CD4-positive, alpha-beta T cell treated with Interleukin-6 at 100 ng/mL for 8 hours (primary cell): ENCODE measurements at places on chromosomes 5 and 9.

- no peak for DNase-seq
These were observed 57.3 kb upstream of the CACNA1B start for GRCh38 chr9:137820161-137820855.

GRCh38 chr9:125983681-125984080 lies 236.5 kb downstream of the PBX3 start:
- no peak for DNase-seq

DNA sequence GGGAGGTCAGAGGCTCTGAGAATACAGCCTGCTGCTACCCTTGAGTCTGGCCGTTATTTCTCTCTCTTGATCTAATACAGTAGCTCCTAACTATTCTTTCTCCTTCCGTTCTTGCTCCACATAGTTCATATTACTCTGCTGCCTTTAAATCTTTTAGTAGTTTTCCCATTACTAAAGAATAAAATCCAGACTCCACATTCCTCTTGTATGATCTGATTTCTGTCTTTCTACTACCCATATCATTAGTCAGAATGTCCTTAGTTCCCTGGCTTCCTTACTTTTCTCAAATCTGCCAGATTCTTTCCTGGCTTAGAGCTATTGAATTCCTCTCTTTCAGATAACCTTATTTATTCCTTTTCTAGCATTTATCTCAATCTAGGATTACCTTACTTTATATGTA lies 40.0 kb downstream of the MARCHF6 start:
- DNase-seq: no peak

DNA sequence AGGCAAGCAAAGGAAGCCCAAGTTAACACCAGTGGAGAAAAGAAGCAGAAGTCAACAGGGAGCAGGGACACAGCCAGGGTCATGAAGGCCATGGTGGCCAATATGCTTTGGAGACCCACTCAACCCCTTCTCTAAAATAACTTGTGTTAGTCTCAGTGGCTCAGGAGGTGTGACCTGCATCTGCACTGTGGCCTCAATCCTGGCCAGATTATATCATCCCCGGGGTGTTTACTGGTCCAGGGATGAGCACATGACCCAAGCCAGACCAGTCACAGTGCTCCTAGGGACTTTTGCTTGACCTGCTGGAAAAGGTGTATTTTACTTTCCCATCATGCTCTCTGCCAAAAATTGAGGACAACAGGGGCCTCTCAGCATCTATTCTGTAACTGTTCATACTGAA lies 105.2 kb downstream of the DPYSL3 start:
- no peak for DNase-seq

- no peak for DNase-seq
These were observed 139.1 kb upstream of the ADRA1B start for GRCh38 chr5:159777049-159777660.

DNA sequence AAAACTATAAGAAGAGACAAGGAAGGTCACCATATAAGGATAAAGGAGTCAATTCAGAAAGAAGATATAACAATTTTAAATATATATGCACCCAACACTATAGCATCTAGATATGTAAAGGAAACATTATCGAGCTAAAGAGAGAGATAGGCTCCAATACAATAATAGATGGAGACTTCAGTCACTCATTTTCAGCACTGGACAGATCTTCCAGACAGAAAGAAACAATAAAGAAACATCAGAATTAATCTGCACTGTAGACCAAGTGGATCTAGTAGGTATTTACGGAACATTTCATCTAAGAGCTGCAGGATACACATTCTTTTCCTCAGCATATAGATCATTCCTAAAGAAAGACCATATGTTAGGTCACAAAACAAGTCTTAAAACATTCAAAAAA lies 463.5 kb downstream of the KCTD16 start:
- no peak for DNase-seq

- no peak for DNase-seq
These were observed 12.1 kb upstream of the DMAC1 start for GRCh38 chr9:7811677-7812076.

DNA sequence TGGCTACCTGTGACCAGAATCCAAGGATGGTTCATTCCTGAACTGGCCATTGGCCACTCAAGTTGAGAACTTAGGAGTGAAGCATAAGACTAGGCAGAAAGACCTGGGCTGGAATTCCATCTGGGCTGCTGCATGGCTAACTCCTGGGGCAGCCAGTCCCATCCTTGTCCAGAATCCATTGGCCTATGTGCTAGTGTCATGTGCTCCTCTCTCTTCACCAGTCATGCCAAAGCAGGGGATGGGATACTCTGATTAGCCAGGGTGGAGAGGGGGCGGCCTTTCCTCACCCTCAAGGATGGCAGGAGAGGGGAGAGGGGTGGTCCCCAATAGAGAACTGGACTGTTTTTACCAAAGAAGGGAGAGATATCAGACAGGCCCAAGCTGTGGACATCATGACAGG lies 93.2 kb downstream of the ZNF618 start:
- no peak for DNase-seq

- no peak for DNase-seq
These were observed 36.6 kb upstream of the KCNMB1 start for GRCh38 chr5:170425731-170426130.

GRCh38 chr9:123138163-123138562 lies 104.7 kb downstream of the GPR21 start:
- DNase-seq: no peak

- peak; percentile 55 for DNase-seq
These were observed at the start of gene ST6GALNAC6 for GRCh38 chr9:127899128-127899943. Gene ST6GALNAC6, minus strand, starts transcription at chr9:127899603. Its CDS starts 1,622 bp downstream, at chr9:127897981.

GRCh38 chr5:147397616-147398015 lies 112.3 kb downstream of the DPYSL3 start:
- no peak for DNase-seq

DNA sequence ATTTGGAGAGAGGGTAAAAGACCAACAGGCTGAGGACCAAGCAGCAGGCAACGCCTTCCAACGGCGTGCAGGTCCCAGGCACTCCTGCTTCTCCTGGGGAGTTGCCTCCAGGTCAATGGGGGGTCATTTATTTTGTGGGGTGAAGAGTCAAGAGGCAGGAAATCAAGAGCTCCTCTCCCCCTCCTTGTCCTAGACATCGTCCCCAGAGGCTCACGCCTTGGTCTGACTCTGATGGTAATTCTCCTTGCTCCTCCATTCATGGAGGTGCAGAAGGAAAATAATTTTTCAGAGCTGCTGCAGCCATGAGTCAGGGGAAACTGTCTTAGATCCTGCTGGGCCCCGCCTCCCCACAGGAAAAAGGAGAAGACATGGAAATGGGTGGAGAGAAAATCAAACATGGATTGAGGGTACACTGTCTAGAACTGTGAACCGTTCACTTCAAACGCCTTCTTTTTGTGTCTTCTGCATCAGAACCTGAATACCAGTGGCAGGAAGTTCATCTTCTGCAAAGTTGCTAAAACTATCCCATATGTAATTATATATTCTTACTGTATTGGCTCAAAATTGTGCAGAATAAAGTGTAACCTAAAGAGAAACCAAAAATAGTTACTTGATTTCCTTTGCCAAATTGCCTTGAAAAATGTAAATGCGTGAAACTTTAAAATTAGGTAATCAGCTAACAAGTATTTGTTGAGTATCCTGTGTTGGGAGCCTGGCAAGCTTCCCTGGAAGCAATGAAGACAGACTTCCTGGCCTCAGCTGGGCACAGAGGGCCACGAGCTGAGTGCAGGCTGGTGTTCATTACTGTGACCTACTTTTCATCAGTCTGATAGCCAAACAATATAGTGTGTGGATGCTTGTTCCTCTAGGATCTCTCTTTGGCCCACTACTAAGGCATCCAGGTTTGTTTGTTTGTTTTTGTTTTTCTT lies 142.0 kb downstream of the CMYA5 start:
- DNase-seq: no peak

DNA sequence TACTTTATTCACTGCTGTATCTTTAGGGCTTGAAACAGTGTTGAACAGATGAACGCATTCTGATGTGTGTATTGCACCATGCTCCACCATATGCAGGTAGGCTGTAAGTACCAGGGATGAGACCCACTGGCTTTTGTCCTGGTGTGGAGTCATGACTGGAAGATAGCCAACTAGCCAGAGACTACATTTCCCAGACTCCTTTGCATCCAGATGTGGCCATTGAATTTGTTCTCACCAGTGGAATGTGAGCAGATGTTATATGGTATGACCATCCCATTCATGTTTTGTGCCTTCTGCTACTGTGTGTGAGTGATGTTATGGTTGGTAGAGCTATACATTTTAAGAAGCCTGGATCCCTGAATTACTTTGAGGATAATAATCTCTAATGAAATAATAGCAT lies 7.4 kb upstream of the FBXL7 start:
- DNase-seq: no peak

- no peak for DNase-seq
These were observed 139.5 kb downstream of the BARX1 start for GRCh38 chr9:93815677-93816076.

DNA sequence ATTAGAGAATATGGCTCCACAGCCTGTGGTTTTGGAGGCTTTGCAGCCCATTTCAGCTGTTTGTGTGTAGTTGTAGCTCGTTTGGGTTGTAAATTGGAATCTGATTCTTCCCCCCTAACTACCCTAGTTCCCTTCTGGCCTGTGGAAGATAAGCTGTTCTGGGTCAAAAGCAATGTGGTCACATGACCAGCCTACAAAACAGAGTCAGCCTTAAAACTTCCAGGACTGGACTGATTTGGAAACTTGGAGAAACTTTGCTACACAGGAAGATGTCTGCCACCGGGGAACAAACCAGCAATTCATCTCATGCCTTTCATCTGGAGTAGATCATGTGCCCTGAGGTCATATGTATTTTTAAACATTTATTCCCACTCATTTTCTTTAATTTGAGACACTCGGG lies 83.8 kb downstream of the DAPK1 start:
- no peak for DNase-seq

DNA sequence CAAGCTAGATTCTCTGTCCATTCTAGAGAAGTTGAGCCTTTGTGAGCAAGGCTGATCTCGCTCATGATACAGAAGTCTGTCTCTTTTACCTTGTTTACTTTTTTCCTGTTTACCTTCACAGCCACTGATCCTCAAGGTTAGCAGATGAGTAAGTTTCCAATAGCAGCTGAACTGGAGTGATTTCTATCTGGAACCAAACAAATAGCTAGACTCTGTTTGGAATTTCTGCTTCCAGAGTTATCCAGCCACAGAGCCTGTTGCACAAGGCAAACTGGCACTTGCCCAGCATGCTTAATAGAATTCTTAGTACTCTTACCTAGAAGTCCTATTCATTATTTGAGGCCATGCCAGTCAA lies 12.8 kb upstream of the PANK3 start:
- no peak for DNase-seq

DNA sequence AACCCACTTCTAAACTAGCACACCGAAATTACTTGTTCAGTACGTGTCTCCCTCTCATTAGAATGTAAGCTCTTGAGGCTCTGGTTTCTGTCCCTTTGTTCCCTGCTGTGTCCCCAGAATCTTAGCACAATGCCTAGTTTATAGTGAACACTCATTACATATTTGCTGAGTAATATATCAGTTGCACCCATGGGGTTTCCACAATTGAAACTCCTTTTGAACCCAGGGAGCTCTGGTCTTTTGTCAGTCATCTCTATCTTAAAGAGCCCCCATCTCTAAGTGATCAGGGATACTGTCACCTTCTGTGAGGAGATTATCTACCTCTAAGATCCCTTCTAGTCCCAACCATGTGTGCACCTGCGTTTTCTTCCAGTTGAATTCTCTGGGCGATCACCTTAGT lies 12.8 kb downstream of the CAMK4 start:
- DNase-seq: no peak

DNA sequence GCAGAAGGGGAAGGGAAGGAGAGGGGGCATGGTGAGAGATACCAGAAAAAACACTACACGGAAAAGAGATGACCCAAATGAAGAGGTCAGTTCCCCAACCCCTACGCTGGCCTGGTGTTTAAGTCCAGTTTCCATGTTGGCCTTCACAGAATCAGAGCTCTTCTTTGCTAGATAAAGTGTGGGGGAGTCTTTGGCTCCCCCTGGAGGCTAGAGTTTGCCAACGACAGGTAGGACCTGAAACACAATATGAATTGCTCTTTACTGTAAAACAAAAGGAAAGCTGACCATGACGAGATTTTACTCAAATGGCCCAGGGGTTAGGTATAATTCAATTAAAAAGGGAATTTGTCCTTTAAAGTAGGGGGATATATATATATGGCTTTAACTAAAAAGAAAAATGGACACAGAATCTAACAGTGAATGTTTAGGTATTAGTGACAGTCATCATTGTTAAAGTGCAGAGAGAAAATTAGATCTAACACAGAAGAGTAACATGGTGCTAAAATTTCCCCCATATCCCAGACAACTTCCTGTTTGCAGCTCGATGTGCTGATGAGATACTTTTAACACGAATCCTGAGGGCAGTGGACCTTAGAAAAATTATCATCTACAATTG lies 92.0 kb downstream of the SV2C start:
- DNase-seq: peak; percentile 49

GRCh38 chr9:93532141-93532540 lies 44.2 kb upstream of the PHF2 start:
- DNase-seq: no peak

- DNase-seq: no peak
These were observed 177.5 kb downstream of the GABRB2 start for GRCh38 chr5:161369022-161369421.

GRCh38 chr5:154795235-154795596 lies 40.0 kb downstream of the LARP1 start:
- DNase-seq: no peak

GRCh38 chr9:81579381-81579780 lies 110.0 kb downstream of the TLE1 start:
- no peak for DNase-seq

DNA sequence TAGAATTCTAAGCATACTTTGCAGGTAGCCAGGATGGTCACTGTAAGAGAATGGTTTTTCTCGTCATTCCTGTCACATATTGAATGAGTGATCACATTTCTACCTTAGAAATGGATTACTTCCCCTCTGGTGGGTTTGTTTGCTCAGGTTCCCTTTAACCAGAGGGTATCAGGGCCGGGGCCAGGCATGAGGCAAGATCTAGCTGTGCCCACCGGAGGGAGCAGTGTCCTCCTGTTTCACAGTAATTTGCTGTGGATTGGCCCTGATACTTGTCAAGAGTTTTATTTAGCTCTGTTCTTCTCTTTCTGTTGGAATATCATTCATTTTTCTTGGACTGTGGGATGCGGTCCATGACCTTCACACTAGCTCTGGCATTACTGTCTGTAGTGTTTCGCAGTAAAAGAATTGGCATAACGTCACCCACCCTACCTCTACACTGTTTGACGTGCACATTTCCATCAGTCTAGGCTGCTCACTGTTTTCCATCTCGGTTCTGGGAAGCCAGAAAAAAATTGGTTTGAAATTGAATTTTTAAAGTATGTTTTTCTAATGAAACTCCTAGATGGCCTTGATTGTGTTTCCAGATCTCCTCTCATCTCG lies 42.4 kb upstream of the ZBED3 start:
- no peak for DNase-seq

- no peak for DNase-seq
These were observed 5.9 kb upstream of the CCDC187 start for GRCh38 chr9:136309806-136310220.

- DNase-seq: no peak
These were observed 71.5 kb downstream of the NIPBL start for GRCh38 chr5:36948041-36948440.

GRCh38 chr9:102950346-102950745 lies 44.8 kb upstream of the CYLC2 start:
- no peak for DNase-seq
